ENCODE measurements at places on chromosomes 13 and 19.
A peak's percentile ranks its signal among the peaks of the same experiment; 100 is the strongest.

DNA sequence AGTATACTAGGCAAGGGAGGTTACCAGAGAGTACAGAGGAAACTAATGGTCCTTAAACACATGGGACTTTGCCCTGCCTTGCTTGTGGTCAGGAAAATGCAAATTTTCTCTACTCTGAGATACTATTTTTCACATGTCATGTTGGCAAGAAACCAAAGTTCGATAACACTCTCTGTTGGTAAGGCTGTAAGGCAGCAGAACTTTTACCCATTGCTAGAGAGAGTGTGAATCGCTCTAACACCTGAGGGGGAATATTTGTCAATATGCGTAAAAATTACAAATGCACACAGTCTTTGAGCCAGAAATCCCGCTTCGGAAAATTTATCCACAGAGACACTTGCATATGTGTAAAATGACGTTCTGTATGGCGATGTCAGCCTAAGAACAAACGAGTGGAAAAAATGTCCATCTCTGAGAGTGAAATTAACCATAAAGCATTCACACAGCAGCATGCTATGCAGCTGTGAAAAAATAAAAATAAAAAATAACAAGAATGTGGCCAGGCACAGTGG is 9.5 kb upstream of the RFX1 start:
- no peak for DNase-seq

GRCh38 chr13:61900033-61900432 is 484.4 kb upstream of the PCDH20 start:
- no peak for DNase-seq

DNA sequence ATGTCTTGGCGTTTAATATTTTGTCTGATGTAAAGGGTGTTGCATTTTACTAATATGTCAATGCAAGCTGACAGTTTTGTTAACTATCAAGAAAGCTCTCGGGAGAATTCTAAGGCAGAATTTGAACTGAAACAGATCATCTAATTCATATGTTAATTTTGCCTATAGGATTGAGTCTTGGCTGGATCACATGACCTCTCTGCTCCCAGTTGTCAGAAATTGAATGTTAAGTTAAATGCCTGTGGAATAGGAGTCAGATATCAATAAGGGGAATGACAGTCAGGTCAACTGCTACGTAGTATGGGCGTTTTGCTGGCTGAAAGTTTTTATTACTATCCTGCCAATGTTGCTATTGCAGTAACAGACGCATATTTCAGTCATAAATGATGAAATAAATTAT is 358.5 kb downstream of the MYO16 start:
- DNase-seq = no peak

- DNase-seq = peak; percentile 81
Measured at GRCh38 chr19:2476451-2477140, 669 bp downstream of the GADD45B start.

- no peak for DNase-seq
Measured at GRCh38 chr19:14603990-14604387, 21.1 kb downstream of the CLEC17A start.

GRCh38 chr13:112601371-112601770 is 13.4 kb upstream of the TUBGCP3 start:
- DNase-seq = no peak

- no peak for DNase-seq
Measured at GRCh38 chr19:55173186-55173713, 6.8 kb upstream of the DNAAF3 start.

DNA sequence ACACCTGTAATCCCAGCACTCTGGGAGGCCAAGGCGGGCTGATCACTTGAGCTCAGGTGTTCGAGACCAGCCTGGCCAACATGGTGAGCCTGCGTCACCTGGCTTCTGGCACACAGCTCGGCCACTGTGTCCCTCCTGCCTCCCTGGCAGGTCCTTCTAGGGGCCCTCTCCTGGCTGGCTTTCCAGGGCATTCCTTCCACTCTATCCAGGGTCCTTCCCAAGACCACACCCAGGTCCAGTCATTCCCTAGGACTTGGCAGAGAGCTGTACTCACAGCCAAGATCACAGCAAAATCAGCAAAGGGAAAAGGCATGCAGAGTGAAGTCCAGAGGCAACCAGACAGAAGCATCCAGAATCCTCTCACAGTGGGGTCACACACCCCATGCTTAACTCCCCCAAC is 9.7 kb upstream of the HSH2D start:
- DNase-seq = no peak

GRCh38 chr13:43086181-43086580 is 62.8 kb downstream of the DNAJC15 start:
- DNase-seq = no peak

GRCh38 chr13:27806744-27807387 is 14.6 kb downstream of the GSX1 start:
- no peak for DNase-seq

DNA sequence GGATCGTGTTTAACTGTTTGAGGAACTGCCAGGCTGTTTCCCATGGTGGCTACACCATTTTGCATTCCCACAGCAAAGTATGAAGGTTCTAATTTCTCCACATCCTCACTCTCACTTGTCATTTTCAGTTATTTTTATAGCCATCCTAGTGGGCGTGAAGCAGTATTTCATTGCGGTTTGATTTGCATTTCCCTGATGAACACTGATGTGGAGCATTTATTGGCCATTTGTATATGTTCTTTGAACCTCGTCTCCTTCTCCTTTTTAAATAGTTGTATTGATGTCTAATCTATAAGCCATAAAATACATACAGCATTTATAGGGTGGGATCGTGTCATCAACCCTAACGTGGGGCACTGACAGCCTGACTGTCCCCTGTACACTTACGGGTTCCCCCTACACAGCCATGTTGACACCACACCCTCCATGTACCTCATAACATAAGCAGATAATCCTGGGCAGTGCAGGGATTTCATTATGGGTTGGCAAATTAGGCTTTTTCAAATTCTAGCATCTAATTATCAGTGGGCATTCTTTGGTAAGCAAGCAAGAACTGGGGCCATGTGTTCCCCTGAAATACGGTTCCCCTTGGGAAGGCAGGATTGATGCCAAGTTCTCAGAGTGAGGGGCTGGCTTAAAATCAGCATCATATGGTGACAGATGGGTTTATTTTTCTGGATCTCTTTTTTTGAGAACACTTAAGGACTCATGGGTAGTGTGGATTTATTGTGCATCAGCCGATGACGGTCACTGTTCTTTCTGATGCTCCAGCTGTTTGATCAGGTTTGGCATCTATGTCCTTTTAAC is 11.6 kb upstream of the ZBTB45 start:
- DNase-seq = no peak

DNA sequence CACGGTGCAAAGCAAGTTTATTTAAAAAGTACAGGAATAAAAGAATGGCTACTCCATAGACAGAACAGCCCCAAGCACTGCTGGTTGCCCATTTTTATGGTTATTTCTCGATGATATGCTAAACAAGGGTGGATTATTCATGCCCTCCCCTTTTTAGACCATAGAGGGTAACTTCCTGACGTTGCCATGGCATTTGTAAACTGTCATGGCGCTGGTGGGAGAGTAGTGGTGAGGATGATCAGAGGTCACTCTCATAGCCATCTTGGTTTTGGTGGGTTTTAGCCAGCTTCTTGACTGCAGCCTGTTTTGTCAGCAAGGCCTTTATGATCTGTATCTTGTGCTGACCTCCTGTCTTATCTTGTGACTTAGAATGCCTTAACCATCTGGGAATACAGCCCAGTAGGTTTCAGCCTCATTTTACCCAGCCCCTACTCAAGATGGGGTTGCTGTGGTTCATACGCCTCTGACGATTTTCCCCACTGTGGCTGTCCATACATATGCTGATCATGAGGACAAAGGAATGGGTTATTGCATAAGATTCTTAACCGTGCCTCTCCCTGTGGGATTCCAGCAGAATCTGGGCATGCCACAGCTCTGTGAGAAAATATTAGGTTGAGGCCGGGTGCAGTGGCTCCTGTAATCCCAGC is 36.9 kb upstream of the ZNF507 start:
- DNase-seq = no peak

- peak; percentile 52 for DNase-seq
Measured at GRCh38 chr13:39776439-39776838, 121.0 kb downstream of the COG6 start.

GRCh38 chr13:103250071-103250470 is 183.9 kb upstream of the SLC10A2 start:
- no peak for DNase-seq

GRCh38 chr13:113065406-113066141 is 40.0 kb upstream of the F7 start:
- peak; percentile 32 for DNase-seq

GRCh38 chr13:65353951-65354350 is 1876.2 kb downstream of the PCDH9 start:
- DNase-seq = no peak

- peak; percentile 8 for DNase-seq
Measured at GRCh38 chr13:101098873-101099272, 317.4 kb downstream of the NALCN start.

DNA sequence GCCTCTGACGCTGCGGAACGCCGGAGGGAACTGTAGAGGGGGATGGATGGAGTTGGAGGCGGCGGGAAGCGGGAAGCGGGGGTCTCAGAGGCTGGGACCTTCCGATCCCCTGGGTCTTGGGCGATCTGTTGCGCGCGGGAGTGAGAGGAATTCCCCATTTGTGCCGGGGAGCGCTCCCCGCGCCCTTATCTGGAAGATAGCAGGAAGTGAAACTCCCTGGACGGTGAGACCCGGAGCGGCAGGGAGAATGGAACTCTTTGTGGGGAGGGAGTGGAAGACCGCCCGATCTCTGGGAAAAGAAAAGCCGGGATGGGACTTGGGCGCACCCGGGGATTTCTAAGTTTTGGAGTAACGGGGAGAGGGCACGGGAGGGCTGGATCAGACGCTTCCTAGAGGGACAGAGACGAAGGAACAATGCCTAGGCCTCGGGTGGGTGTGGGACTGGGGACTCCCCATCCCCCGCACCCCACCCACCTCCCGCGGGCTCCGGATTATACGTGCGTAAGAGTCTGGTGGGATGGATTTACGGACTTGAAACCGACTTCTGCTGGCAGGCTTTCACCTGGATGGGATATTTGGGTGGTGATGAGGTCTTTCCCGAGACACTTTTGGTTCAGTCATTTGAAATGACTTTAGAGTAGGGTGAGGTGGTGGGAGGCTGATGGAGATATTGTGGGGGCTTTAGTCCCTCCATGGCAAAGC is 495 bp downstream of the LSR start:
- no peak for DNase-seq

- no peak for DNase-seq
Measured at GRCh38 chr13:31159306-31159705, 2.4 kb downstream of the HSPH1 start.

- no peak for DNase-seq
Measured at GRCh38 chr19:14516746-14517438, 1.3 kb downstream of the DNAJB1 start.

DNA sequence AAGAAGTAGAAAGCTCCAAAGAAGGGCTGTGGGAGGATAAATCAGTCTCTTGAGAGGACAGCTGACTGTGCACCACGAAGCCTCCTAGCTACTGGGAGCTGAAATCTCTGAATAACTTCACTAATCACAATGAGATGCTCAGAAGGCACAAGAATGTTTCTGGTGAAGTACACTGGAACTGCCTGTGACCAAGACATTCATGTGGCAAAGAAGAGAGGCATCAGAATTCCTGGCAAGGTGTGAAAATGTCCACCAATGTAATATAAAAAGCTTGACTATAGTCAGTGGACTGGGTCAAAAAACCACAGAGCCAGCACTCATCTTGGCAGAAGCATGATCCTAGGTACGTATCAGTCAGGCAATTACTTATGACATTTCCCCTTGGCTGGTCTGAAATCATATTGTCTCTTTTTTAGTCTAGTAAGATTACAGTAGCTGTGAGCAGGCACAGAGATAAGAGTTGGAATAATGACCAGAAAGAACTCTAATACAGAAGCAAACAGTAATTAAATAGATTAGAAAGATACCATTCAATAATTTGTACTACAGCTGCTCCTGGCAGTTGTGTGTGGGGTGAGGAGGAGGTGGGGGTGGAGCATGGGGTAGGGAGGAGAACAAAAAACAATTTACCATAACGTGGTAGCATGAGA is 434.7 kb downstream of the DIAPH3 start:
- DNase-seq = no peak

Data from HT1080 (cell line).